ENCODE measurements at places on chromosomes 2 and 18.

- no peak for DNase-seq
Measured at GRCh38 chr2:117519721-117520120, 294.8 kb upstream of the DDX18 start.

DNA sequence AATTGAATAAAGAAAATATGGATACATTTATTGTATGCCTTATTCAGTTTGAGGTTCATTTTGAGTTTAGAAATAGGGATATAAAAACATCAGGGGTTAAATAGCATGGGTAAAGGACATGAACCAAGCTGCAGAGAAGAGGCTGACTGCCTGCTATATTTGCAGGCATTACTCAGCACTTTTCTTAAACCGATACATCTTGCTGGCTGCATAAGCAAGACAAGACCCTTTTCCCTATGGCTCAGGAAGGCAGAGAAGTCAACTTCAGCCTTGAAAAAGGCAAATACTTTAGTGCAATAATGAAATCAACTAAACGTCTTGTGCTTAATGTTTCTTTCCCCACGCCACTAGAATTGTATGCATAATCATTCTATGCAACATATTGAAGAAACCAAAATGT, 36.4 kb downstream of the SCN1A start:
- DNase-seq, result no peak

DNA sequence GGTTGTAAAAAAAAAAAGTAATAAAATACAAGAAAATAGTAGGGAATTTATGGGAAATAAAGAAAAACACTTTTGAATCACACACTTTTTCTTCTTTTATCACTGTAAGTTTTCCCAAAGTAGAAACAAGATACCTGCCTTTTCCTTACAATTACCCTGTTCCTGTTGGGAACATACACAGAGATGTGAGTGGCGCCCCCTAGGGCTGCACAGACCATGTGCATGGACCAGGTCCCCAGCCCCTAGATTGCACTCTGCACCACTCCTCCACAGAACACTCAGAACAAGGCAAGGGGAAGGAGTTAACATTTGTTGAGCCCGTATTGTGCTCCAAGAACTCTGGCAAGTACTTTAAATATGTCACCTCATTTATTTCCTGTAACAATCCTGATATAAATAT, 118.7 kb upstream of the NRP2 start:
- DNase-seq, result no peak

DNA sequence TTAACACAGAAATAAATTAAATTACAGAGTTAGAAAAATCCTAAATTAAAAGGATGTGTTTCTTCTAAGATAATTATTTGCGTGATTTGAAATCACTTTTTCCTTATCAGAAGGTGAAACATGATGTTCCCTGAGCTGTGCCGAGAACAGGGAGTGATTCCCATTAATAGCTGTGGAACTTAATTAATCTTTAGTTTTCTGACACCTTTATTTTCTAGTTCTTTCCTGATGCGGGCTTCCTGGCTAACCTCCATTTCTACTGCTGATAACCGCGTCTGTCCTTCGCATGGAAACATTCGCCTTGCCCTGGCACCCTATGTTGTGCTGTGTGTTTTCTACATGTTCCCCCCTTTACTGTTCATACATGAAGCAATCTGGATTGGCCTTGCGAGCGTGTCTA, 172.9 kb downstream of the FAM210A start:
- no peak for DNase-seq

DNA sequence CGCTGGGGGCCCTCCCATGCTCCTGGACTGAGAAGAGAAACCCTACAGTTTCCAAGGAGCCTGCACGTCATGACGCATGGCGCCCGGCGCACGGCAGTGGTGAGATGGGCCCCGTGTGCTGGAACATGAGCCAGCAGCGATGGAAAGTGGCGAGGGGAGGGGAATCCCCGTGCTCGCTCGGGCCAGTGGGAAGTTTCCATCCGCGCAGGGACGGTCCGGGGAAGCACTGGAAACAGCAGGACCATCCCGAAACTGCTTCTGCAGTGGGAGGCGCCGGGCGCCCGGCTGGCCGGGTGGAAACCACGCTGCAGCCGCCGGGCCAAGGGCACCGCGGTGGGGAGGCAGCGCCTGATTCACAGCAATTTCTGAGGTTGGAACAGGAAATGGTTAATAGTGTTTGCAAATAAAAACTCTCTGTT, 4.9 kb upstream of the PDCD1 start:
- no peak for DNase-seq

- no peak for DNase-seq
Measured at GRCh38 chr2:188003800-188004199, 287.9 kb upstream of the GULP1 start.

DNA sequence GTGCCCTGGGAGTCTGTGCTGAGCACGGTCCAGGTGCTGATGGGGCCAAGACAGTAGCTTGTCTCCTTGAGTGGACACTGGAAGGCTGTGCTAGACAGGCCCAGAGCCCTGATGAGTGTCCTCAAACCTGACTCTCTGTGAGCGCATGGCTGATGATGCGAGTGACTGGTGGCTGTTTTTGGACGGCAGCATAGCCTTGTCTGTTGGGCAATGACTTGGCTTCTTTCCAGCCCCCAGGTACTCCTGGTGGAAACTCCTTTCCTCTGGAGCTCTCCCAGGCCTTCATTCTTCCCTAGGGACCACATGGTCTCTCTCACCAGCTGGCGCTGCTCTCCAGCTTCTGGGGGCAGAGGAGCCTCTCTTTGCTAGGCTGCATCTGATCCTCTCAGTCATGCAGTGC, 207.6 kb upstream of the SMIM21 start:
- no peak for DNase-seq

GRCh38 chr2:67845621-67846369, 217.0 kb downstream of the C1D start:
- DNase-seq, result no peak

GRCh38 chr2:102999958-103000357, 238.1 kb downstream of the TMEM182 start:
- no peak for DNase-seq

- no peak for DNase-seq
Measured at GRCh38 chr2:193891023-193891422, 1696.3 kb upstream of the TMEFF2 start.

DNA sequence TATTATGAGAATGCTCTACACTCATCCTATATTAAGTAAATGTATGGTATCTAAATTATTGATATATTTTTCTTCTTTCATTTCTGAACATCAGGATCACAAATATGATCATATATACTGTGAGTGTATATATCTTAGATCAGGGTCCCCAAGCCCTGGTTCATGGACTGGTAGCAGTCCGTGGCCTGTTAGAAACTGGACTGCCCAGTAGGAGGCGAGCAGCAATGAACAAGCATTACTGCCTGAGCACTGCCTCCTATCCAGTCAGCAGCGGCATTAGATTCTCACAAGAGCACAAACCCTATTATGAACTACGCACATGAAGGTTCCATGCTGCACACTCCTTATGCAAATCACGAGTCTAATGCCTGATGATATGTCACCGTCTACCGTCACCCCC, 1247.1 kb upstream of the NXPH2 start:
- DNase-seq, result no peak

GRCh38 chr2:44351088-44351487, 10.2 kb downstream of the PREPL start:
- no peak for DNase-seq

- DNase-seq, result no peak
Measured at GRCh38 chr2:168277276-168277675, 29.9 kb upstream of the STK39 start.

- DNase-seq, result no peak
Measured at GRCh38 chr2:184971546-184972068, 373.3 kb downstream of the ZNF804A start.

Data from activated T-cell treated with anti-CD3 and anti-CD28 coated beads for 1 hour (primary cell).